Activated naive CD4-positive, alpha-beta T cell treated with anti-CD3 and anti-CD28 coated beads, Interleukin-2, amount 10 ng/mL, durations not matched to agents 7 days and 5 days (primary cell): ENCODE measurements at places on chromosomes 16 and 17.
A peak's percentile ranks its signal among the peaks of the same experiment; 100 is the strongest.

GRCh38 chr16:28951410-28951943 is 740 bp downstream of the NFATC2IP start:
- peaks cover 11% of the 10 kb centered on the region for H3K27me3 ChIP-seq
- H3K4me1 ChIP-seq, result peaks cover 33% of the 10 kb centered on the region
- H3K4me3 ChIP-seq, result peak overlapping the region; percentile 98
- H3K36me3 ChIP-seq, result peaks cover 33% of the 10 kb centered on the region

- H3K36me3 ChIP-seq, result no peaks in the 10 kb centered on the region
- no peak overlapping the region for H3K4me3 ChIP-seq
- H3K27me3 ChIP-seq, result peaks cover 12% of the 10 kb centered on the region
- H3K4me1 ChIP-seq, result no peaks in the 10 kb centered on the region
- H3K27ac ChIP-seq, result no peak overlapping the region
Observed at GRCh38 chr16:66304961-66305360, 61.5 kb upstream of the CDH5 start.

- no peaks in the 10 kb centered on the region for H3K36me3 ChIP-seq
- H3K4me3 ChIP-seq, result no peak overlapping the region
- peaks cover 77% of the 10 kb centered on the region for H3K27me3 ChIP-seq
- no peak overlapping the region for H3K27ac ChIP-seq
- peak; percentile 10 for DNase-seq
Observed at GRCh38 chr17:49436174-49436573, 21.5 kb upstream of the PHB1 start.

DNA sequence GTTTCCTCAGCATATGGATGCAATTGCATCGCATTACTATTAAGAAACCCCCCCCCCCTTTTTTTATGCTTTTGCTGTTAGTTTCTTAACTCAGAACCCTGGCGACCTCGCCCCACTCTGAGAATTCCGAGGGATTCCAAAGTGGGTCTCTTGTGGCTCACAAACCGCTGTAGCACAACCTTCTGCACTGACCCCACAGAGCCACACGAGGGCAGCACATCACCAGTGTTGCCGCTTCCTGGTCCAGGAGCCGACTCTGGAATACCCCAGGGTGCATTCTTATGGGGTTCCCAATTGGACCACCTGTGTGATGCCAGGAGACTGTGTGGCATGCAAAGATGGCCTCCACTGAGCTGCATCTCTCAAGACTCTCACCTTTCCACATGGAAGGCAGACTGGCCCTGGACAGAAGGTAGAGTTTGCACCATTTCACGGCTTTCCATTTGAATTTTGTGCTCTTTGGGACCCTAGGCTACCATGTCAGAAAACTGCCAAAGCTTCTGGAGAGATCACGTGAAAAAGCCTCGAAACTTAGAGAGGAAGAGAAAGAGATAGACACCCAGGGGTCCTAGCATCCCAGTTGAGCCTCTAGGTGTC is 432.7 kb upstream of the ASIC2 start:
- H3K36me3 ChIP-seq, result no peaks in the 10 kb centered on the region
- H3K4me3 ChIP-seq, result no peak overlapping the region
- peak; percentile 45 for DNase-seq

DNA sequence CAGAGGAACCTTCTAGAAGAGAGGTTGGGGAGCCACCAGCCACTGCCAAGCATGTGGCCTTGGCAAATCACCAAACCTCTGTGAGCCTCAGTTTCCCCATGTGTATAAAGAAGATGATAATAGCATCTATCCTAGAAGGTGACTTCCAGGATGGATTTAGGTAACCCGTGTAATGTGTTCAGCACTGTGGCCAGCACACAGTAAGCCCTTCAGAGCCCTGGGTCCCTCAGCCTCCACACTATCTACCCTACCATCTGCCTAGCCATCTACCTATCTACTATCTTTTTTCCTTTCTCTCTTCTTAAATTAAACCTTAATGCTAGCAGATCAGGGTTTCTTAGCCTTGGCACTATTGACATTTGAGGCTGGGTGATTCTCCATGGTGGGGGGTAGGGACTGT is 33.0 kb downstream of the TEKT5 start:
- no peak for DNase-seq
- no peak overlapping the region for H3K27ac ChIP-seq
- peaks cover 6% of the 10 kb centered on the region for H3K27me3 ChIP-seq
- H3K4me1 ChIP-seq, result no peaks in the 10 kb centered on the region
- H3K36me3 ChIP-seq, result no peaks in the 10 kb centered on the region

DNA sequence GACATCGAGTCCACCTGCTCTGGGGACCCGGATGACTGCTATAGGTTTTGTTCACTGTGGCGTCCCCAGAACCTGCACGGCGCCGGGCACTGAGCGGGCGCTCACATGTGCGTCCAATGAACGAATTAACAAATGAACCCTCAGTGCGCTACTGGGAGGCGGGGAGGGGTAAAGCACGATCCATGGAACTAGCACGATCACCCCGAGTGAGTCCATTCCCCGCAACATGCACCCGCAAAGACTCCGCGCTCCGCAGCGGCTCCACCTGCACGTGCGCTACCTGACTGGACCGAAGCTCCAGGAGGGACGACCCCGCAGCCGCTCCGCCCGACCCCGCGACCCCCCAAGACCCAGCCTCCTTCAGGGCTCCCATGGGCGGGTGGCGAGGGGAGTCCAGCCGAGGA is 491 bp downstream of the TRAP1 start:
- peak; percentile 55 for DNase-seq
- H3K36me3 ChIP-seq, result peaks cover 20% of the 10 kb centered on the region
- H3K27ac ChIP-seq, result peak overlapping the region; percentile 92
- H3K27me3 ChIP-seq, result no peaks in the 10 kb centered on the region
- H3K4me1 ChIP-seq, result peaks cover 41% of the 10 kb centered on the region
- H3K4me3 ChIP-seq, result peak overlapping the region; percentile 92

- no peak for DNase-seq
- H3K27ac ChIP-seq, result no peak overlapping the region
- no peak overlapping the region for H3K4me3 ChIP-seq
- H3K27me3 ChIP-seq, result peaks cover 72% of the 10 kb centered on the region
Observed at GRCh38 chr17:335691-336090, 16.9 kb downstream of the RPH3AL start.

DNA sequence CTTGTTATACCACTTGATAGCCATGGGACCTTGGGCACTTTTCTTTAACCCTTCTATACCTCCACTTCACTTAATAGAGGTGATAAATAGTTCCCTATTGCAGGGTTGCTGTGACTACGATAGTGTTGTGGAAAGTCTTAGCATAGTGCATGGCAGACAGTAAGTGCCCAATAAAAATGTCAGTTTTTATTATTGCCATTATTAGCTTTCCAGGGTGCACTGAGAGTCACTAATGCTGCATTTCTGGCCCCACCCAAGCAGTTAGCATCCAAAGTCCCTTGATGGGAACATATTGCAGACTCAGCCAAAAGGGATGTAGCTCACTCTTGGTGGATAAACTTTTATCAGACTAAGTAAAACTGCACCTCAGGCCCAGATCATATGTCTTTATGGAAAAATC is 41.5 kb upstream of the TEKT3 start:
- no peaks in the 10 kb centered on the region for H3K4me1 ChIP-seq
- no peak overlapping the region for H3K27ac ChIP-seq
- H3K36me3 ChIP-seq, result no peaks in the 10 kb centered on the region

DNA sequence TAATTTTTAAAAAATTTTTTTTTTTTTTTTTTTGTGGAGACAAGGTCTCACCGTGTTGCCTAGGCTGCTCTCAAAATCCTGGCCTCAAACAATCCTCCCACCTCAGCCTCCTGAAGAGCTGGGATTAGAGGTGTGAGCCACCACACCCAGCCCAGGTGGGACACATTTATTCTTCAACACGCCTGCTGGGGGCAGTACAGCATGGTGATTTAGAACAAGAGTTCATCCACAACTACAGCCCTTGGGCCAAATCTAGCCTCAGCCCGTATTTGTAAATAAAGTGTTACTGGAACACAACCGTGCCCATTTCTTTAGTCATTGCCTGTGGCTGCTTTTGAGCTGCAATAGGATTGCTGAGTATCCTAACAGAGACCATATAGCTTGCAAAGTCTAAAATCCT is 92.8 kb downstream of the KATNIP start:
- no peak overlapping the region for H3K27ac ChIP-seq
- peak; percentile 25 for DNase-seq
- no peaks in the 10 kb centered on the region for H3K4me1 ChIP-seq
- no peak overlapping the region for H3K4me3 ChIP-seq

GRCh38 chr17:40218006-40218739 is 931 bp upstream of the WIPF2 start:
- H3K27ac ChIP-seq, result peak overlapping the region; percentile 99
- DNase-seq, result no peak
- peaks cover 3% of the 10 kb centered on the region for H3K36me3 ChIP-seq
- H3K4me3 ChIP-seq, result peak overlapping the region; percentile 78

GRCh38 chr17:78497115-78497540 is 80.1 kb downstream of the DNAH17 start:
- no peak overlapping the region for H3K4me3 ChIP-seq
- H3K36me3 ChIP-seq, result no peaks in the 10 kb centered on the region
- peak; percentile 79 for DNase-seq
- H3K27me3 ChIP-seq, result peaks cover 3% of the 10 kb centered on the region

DNA sequence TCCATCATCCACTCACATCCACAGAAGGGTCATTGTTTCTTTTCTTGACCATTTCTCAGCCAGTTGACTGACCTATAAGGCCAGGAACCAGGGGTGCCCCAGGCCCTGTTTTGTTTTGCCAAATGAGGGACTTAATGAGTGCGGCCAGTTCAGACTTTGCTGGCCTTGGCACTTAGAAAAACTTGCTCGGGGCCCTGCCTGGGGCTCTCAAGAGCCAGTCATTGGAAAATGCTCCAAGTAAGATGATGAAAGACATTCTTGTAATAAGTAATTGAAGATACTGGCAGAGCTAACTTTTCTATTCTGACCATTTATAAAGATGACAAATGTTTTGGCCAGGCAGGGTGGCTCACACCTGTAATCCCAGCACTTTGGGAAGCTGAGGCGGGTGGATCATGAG is 29.0 kb upstream of the CLEC18B start:
- H3K4me3 ChIP-seq, result no peak overlapping the region
- DNase-seq, result no peak
- no peaks in the 10 kb centered on the region for H3K27me3 ChIP-seq
- H3K4me1 ChIP-seq, result peaks cover 5% of the 10 kb centered on the region
- no peak overlapping the region for H3K27ac ChIP-seq
- H3K36me3 ChIP-seq, result peaks cover 45% of the 10 kb centered on the region

DNA sequence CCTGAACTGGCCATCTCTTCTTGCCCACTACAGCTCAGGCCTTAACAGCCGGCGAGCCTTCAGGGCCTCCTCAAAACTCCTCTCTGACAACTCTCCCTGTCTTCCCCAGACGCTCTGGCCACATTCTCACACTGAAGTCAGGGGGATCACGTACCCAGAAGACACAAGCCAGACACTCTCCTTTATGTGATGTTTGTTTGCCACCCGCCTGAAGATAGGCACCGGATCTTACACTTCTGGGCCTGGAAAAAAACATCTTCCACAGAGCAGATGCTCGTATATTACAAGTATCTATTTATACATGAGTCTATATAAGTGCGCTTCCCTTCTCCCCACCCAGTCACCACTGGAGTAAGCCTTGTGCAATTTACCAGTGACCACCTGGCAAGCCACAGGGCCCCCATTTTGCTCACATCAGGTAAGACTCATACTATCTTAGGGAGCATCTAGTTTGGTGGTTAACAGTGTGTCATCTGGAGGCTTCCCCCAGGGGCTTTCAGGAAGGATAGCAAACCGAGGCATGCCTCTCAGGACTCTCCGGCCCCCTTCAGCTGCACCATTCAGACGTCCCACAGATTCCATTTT is 349.4 kb downstream of the SOX9 start:
- no peaks in the 10 kb centered on the region for H3K36me3 ChIP-seq
- H3K4me3 ChIP-seq, result no peak overlapping the region
- H3K4me1 ChIP-seq, result no peaks in the 10 kb centered on the region
- no peaks in the 10 kb centered on the region for H3K27me3 ChIP-seq
- no peak for DNase-seq

DNA sequence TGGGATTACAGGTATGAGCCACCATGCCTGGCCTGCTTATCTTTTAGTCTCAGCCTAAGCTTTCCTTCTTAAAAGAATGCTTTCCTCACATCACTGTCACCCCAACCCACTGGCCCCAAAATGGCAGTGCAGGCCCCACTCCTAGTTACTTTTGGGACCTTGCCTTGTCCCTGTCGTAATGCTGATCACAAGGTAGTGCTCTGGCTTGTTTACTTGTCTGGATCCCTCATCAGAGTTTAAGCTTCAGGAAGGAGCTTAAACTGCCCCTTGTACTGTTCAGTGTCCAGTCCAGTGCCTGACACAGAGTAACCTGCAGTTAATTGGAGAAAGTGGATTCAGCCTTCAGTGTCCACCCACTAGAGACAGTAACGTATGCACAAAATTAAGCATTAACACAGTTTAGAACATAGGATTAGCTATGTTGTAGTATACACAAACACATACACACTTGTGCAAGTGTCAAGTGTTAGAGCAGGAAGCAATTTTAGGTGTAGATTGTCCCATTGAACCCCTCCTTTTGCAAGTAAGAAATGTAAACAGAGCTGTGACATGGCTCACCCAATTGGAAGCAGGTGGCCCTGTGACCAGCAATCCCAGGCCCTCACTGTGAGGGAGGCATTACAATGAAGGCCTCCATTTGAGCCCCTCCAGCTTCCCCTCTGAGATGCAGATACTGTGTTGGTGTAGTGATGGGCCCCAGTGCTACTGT is 44.2 kb downstream of the LDHD start:
- H3K36me3 ChIP-seq, result peaks cover 5% of the 10 kb centered on the region
- H3K4me1 ChIP-seq, result peaks cover 54% of the 10 kb centered on the region
- no peak for DNase-seq
- H3K4me3 ChIP-seq, result no peak overlapping the region
- H3K27me3 ChIP-seq, result no peaks in the 10 kb centered on the region

DNA sequence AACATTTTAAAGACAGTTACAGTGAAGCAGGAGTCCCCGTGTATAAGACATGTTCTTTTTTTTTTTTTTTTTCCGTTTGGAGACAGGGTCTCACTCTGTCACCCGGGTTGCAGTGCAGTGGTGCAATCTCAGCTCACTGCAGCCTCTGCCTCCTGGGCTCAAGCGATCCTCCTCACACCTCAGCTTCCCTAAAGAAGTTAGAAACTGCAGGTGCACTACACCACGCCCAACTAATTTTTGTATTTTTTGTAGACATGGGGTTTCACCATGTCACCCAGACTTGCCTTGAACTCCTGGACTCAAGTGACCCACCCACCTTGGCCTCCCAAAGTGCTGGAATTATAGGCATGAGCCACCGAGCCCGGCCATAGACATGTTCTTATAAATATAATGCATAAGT is 3.0 kb downstream of the EVI2B start:
- peak overlapping the region; percentile 97 for H3K27ac ChIP-seq
- no peaks in the 10 kb centered on the region for H3K27me3 ChIP-seq
- peaks cover 49% of the 10 kb centered on the region for H3K36me3 ChIP-seq
- H3K4me3 ChIP-seq, result peak overlapping the region; percentile 88
- DNase-seq, result peak; percentile 46
